ENCODE measurements at places on chromosomes 7 and 10.

DNA sequence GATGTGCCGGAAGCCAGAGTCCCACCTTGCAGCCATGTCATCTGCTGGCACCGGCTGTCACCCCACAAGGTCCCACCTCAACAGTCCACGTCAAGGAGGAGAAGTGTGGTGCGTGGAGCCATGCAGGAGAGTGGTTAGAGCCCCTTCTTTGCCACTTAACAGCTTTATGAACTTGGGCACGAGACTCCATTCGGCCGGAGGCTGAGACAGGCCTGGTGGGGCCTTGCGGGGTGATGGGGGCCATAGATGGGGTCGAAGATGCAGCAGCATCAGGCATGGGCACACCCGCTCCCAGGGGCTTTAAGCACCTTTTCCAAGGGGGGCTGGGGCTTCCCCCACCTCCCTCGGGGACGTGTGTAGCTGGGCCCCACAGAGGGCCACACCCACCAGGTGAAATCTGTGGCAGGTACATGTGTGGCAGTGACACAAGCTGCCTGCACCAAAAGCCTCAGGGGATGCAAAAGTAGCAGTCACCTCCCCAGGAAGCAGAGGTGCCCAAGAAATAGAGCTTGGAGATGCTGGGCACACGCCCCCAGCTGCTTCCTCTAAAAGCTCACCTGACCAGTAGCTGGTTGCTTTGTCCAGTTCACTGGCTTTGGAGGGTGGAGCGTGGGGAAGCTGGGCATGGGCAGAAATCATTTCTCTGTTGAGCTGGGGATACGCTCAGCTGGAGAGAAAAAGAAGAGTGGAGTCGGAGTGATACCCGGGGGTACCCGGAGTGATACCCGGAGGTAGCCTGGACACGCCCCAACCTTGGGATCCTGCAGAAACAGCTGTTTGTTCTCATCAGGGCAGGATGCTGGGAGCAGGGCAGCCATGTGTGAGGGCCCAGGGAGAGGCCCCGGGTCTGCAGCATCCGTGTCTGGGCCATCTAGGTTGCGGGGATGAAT is 199.8 kb downstream of the EBF3 start:
- DNase-seq, result no peak
- no peak overlapping the region for H3K27ac ChIP-seq
- no peaks in the 10 kb centered on the region for H3K27me3 ChIP-seq
- H3K4me1 ChIP-seq, result no peaks in the 10 kb centered on the region
- H3K36me3 ChIP-seq, result peaks cover 29% of the 10 kb centered on the region
- no peak overlapping the region for H3K4me3 ChIP-seq

DNA sequence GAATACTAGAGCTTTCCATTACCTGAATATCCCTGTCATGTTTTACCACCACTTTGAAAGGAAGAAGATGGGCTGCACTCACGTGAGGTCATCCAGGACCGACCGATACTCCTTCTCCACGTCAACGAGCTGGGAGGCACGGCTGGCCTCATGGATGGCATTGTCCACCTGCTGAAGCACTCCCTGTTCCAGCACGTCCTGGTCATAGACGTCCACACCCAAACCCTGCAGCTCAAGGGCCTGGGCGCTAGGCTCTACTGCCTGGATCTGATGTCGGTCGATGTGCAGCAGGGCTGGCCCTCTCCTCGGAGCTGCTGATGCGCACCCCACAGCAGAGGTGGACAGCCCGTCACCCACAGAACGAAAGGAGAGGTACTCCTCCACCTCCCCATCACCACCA is 6.5 kb downstream of the ERCC6 start:
- peaks cover 52% of the 10 kb centered on the region for H3K36me3 ChIP-seq
- no peak for DNase-seq
- H3K27ac ChIP-seq, result no peak overlapping the region

DNA sequence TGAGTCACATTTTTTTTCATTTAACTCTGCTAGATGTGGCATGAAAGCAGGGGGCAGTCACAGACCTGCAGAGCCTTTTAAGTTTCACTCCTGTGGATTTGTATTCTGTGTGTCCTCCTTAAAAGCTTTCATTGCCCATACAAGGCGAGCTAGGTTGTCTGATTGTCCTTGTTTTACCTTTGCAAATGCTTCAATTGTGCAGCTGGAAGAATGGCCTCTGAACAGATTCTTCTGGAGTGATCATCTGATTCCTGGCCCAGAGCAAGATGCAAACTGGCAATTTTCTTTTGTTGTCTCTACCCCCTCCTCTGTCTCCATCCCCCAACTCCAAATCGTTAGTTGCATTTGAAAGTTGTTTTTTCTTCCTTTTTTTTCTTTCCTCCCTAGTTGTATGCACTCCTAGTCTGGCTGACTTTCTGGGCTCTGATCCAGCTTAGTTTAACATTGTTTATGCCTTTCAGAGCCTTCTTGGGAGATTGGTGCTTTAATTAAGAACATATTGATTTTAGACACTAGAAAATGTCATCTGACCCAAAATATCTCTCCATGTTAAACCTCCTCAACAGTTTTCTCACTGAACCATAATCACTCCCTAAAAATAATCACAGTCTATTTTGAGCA is 150.2 kb downstream of the REEP3 start:
- no peaks in the 10 kb centered on the region for H3K36me3 ChIP-seq
- H3K4me1 ChIP-seq, result peaks cover 68% of the 10 kb centered on the region
- H3K27me3 ChIP-seq, result no peaks in the 10 kb centered on the region
- H3K27ac ChIP-seq, result peak overlapping the region; percentile 84

GRCh38 chr10:71978476-71978875 is 14.3 kb downstream of the CHST3 start:
- no peak overlapping the region for H3K4me3 ChIP-seq
- DNase-seq, result no peak
- H3K27me3 ChIP-seq, result no peaks in the 10 kb centered on the region

- H3K27me3 ChIP-seq, result no peaks in the 10 kb centered on the region
- no peak overlapping the region for H3K4me3 ChIP-seq
- no peak overlapping the region for H3K27ac ChIP-seq
- DNase-seq, result no peak
- H3K4me1 ChIP-seq, result no peaks in the 10 kb centered on the region
These were observed 308.1 kb downstream of the TFEC start for GRCh38 chr7:115722302-115722977.

Data from left ventricle myocardium inferior (tissue), 1 donor.